ENCODE measurements at places on chromosomes 11 and 22. TPM values are rescaled to one million over a fixed set of nuclear protein-coding genes. Genes with fewer than 3 reads are reported as not detected.
A peak's percentile ranks its signal among the peaks of the same experiment; 100 is the strongest.

- no peak for DNase-seq
- H3K4me3 ChIP-seq = no peak overlapping the region
- no peaks in the 10 kb centered on the region for H3K36me3 ChIP-seq
- H3K4me1 ChIP-seq = no peaks in the 10 kb centered on the region
- H3K27ac ChIP-seq = no peak overlapping the region
Observed at GRCh38 chr11:33874433-33874832, 17.4 kb downstream of the LMO2 start.

DNA sequence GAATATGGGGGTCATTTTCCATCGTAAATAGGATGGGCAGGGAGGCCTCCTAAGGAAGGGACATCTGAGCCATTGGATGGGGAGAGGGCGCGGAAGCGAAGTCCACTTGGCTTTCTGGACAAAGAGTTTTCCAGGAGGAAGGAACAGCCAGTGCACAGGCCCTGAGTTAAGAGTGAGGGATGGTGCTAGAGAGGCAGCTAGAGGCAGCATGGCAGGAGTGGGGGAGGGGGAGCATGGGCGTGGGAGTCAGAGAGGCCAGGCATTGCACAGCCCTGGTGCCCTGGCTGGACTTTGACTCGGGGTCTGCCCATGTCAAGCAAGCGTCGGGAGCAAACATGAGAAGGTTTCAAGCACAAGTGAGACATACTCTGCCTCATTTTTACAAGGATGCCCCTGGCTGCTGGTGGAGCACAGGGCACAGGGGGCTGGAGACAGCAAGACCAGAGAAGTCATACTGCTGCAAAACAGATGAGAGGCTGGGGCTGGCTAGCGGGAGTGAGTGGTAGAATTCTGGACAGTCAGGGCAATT, 9.0 kb downstream of the GNAZ start:
- DNase-seq = no peak
- no peaks in the 10 kb centered on the region for H3K27me3 ChIP-seq
- H3K4me3 ChIP-seq = no peak overlapping the region
- no peaks in the 10 kb centered on the region for H3K36me3 ChIP-seq

GRCh38 chr22:16975155-16975885, 32.7 kb downstream of the GAB4 start:
- H3K27ac ChIP-seq = no peak overlapping the region
- H3K27me3 ChIP-seq = no peaks in the 10 kb centered on the region
- no peaks in the 10 kb centered on the region for H3K36me3 ChIP-seq
- H3K4me1 ChIP-seq = no peaks in the 10 kb centered on the region
- H3K4me3 ChIP-seq = no peak overlapping the region

DNA sequence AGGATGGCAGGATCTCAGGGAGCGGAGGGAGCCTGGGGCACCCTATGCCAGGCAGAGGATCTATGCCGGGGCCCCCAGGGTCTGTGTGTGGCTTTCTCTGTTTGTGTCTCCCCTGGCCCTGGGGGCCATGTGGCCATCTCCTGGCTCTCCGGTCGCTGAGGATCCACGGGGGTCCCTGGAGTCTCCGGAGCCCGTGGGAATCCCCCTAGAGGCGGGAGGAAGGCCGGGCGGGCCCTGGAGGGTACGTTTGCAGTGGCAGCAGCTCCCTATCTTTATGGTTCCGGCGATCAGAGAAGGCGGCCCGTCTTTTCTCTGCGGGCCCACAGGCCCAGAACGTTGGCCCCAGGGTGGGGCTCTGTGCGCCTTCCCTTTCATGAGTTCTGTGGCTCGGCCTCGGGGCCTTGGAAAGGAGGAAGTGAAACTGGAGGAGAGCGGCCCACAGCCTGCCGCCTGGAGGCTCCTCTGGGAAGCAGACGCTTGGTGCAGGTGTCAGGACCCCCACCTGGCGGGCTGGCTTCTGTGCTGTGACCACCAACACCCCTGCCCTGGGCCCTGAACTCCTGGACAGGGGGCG, 82.1 kb downstream of the KCNQ1 start:
- no peaks in the 10 kb centered on the region for H3K4me1 ChIP-seq
- no peaks in the 10 kb centered on the region for H3K36me3 ChIP-seq
- H3K27ac ChIP-seq = no peak overlapping the region
- peak; percentile 80 for DNase-seq
- no peaks in the 10 kb centered on the region for H3K27me3 ChIP-seq

DNA sequence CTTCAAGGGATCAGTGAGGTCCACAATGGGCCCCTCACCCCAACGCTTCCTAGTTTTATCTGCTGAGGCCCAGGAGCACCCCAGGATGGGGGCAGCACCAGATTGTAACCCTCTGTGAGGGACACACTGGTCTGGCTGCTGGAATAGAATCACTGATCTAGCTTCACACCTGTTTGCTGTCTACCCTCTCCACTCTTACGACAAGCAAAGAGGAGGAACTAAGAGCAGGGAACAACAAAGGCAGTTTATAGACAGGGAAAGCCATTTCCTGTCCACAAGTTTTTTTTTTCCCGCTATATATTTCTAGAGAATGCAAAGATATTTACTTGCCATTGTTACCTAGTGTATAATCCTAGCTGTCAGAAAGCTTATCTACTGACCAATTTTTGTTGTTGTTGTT, 61.0 kb upstream of the CRTAM start:
- no peaks in the 10 kb centered on the region for H3K36me3 ChIP-seq
- no peaks in the 10 kb centered on the region for H3K4me1 ChIP-seq
- no peaks in the 10 kb centered on the region for H3K27me3 ChIP-seq
- H3K4me3 ChIP-seq = no peak overlapping the region
- H3K27ac ChIP-seq = no peak overlapping the region

- no peak overlapping the region for H3K27ac ChIP-seq
- H3K4me1 ChIP-seq = no peaks in the 10 kb centered on the region
- H3K27me3 ChIP-seq = no peaks in the 10 kb centered on the region
- DNase-seq = no peak
Observed at GRCh38 chr11:86442420-86442819, 67.7 kb downstream of the CCDC81 start.

DNA sequence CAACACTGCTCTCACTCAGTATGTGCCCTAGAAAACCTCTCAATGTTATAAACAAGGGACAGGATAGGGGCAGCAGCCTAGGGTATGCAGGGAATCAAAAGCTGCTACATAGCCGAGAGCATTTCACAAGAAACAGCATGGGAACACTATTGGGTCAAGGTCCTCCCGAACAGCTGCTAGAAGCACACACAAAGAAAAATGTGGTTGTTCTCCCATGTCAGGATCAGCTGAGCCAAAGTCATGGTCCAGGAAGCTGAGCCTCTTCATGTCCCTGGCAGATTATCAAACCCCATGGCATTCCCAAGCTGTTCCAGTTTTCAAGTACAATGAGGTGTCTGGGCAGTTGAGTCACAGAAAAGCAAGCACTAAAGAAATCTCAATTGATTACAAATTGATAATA, 21.0 kb upstream of the GDPD4 start:
- H3K27ac ChIP-seq = no peak overlapping the region
- H3K4me3 ChIP-seq = no peak overlapping the region
- no peaks in the 10 kb centered on the region for H3K36me3 ChIP-seq
- DNase-seq = no peak
- H3K27me3 ChIP-seq = no peaks in the 10 kb centered on the region

- no peak for DNase-seq
- no peaks in the 10 kb centered on the region for H3K4me1 ChIP-seq
- no peaks in the 10 kb centered on the region for H3K36me3 ChIP-seq
- H3K27ac ChIP-seq = no peak overlapping the region
- H3K27me3 ChIP-seq = no peaks in the 10 kb centered on the region
- H3K4me3 ChIP-seq = no peak overlapping the region
Observed at GRCh38 chr22:33247758-33248157, 189.6 kb upstream of the SYN3 start.

DNA sequence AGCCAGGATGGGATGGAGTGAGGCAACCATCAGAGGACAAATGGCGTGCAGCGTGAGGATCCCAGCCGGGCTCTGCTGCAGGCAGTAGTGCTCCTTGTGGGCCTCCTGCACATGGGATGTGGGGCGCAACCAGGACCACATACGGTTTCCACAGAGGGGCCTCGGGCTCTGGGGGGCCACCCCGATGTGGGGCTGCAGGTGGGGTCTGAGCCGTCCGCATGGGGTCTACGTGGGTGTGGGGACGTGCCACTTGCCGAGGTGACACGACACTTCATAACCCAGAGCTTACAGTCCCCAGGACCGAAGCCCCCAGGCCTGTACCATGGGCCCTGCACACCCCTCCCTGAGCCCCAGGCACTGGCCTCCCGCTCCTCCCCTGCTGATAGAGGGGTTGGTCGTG, 10.8 kb downstream of the TTLL8 start:
- no peak overlapping the region for H3K27ac ChIP-seq
- no peaks in the 10 kb centered on the region for H3K27me3 ChIP-seq
- no peaks in the 10 kb centered on the region for H3K4me1 ChIP-seq
- DNase-seq = peak; percentile 35
- no peak overlapping the region for H3K4me3 ChIP-seq
- no peaks in the 10 kb centered on the region for H3K36me3 ChIP-seq

GRCh38 chr22:16847271-16847670, 22.1 kb upstream of the XKR3 start:
- DNase-seq = no peak
- H3K27me3 ChIP-seq = no peaks in the 10 kb centered on the region
- H3K27ac ChIP-seq = no peak overlapping the region
- no peak overlapping the region for H3K4me3 ChIP-seq
- H3K36me3 ChIP-seq = no peaks in the 10 kb centered on the region
- H3K4me1 ChIP-seq = no peaks in the 10 kb centered on the region

DNA sequence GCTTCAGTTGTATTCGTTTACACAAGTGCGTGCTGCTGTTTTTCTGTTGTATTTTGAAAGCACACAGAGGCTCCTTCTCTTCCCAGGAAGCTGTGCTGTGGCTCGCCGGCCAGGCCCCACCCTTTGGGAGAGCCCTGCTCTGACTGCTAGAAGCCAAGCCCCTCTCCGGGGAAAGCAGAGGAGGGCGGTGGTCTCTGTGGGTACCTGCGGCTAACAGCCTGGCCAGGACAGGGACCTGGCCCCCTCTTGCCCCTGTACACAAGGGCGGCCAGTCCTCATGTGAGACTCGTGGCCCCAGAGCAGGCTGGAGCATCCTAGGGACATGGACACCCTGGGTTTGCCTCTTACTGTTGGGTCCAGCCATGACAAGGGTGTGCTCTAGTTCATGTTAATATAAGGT, 14.8 kb downstream of the MOB2 start:
- no peaks in the 10 kb centered on the region for H3K27me3 ChIP-seq
- no peak overlapping the region for H3K27ac ChIP-seq
- H3K4me1 ChIP-seq = no peaks in the 10 kb centered on the region
- H3K36me3 ChIP-seq = peaks cover 6% of the 10 kb centered on the region
- H3K4me3 ChIP-seq = no peak overlapping the region

GRCh38 chr11:111395749-111396148, 16.7 kb upstream of the POU2AF1 start:
- no peaks in the 10 kb centered on the region for H3K4me1 ChIP-seq
- DNase-seq = no peak
- H3K4me3 ChIP-seq = no peak overlapping the region

- no peak overlapping the region for H3K27ac ChIP-seq
- no peaks in the 10 kb centered on the region for H3K27me3 ChIP-seq
- no peaks in the 10 kb centered on the region for H3K4me1 ChIP-seq
- no peak overlapping the region for H3K4me3 ChIP-seq
- H3K36me3 ChIP-seq = no peaks in the 10 kb centered on the region
Observed at GRCh38 chr22:50034126-50035081, 21.8 kb upstream of the IL17REL start.

DNA sequence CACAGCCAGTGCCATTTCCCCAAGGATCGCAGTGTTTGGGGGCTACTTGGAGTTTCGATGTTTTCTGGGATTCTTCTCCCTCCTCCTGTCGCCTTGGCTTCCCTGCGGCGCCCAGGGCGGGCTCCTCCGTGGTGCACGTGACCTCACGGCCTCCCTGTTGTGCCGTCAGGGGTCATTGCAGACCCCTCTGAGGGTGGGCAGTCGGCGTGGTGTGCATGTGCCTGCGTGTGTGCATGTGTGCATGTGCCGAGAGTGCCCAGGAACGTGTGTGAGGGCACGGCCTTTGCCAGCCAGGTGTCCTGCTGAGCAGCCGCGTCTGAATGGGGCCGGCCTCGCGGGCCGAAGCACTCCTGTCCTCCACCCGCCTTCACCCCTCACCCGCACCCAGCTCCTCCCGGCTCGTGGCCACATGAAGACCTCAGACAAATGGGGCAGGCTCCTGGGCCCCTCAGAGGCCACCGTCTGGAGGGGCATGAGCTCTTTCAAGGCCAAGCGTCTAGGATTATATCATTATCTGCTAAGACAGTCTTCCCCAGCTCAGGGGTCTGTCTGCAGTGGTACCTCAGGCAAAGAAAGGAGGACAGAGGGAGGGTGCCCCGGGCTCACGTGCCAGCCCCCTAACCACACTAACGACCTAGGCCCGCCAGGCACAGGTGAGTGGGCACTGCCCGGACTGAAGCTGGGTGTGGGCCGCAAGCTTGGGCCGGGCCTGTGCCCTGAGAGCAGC, 9.4 kb upstream of the MRPL23 start:
- H3K27ac ChIP-seq = no peak overlapping the region
- no peaks in the 10 kb centered on the region for H3K4me1 ChIP-seq
- H3K4me3 ChIP-seq = no peak overlapping the region

GRCh38 chr11:2739531-2740274, 39.9 kb upstream of the KCNQ1OT1 start:
- H3K4me1 ChIP-seq = no peaks in the 10 kb centered on the region
- H3K27me3 ChIP-seq = no peaks in the 10 kb centered on the region
- DNase-seq = no peak
- no peak overlapping the region for H3K4me3 ChIP-seq
- H3K27ac ChIP-seq = no peak overlapping the region
- H3K36me3 ChIP-seq = no peaks in the 10 kb centered on the region

GRCh38 chr11:95715777-95716241, 73.8 kb downstream of the FAM76B start:
- H3K27me3 ChIP-seq = no peaks in the 10 kb centered on the region
- DNase-seq = no peak
- no peaks in the 10 kb centered on the region for H3K4me1 ChIP-seq
- no peaks in the 10 kb centered on the region for H3K36me3 ChIP-seq
- no peak overlapping the region for H3K27ac ChIP-seq

GRCh38 chr22:43066844-43067385, 22.3 kb downstream of the TTLL1 start:
- no peaks in the 10 kb centered on the region for H3K4me1 ChIP-seq
- H3K36me3 ChIP-seq = no peaks in the 10 kb centered on the region

- no peaks in the 10 kb centered on the region for H3K36me3 ChIP-seq
- no peak overlapping the region for H3K27ac ChIP-seq
- H3K27me3 ChIP-seq = no peaks in the 10 kb centered on the region
- no peak for DNase-seq
Observed at GRCh38 chr11:60428517-60428916, 855 bp upstream of the MS4A5 start.

MCHR1 gene
- total RNA-seq = not detected

MMP1 gene
- 0.52 TPM for total RNA-seq

SCGB2A2 gene
- not detected for total RNA-seq

KRTAP5-11 gene
- not detected for total RNA-seq

NXPE4 gene
- not detected for total RNA-seq

MS4A7 gene
- 78.1 TPM for total RNA-seq

OVOL1 gene
- not detected for total RNA-seq
